ENCODE measurements at places on chromosomes 5 and 9.

GRCh38 chr5:172530406-172530805, 76.1 kb upstream of the SH3PXD2B start:
- DNase-seq: no peak

- no peak for DNase-seq
Measured at GRCh38 chr5:58351190-58351589, 108.7 kb downstream of the PLK2 start.

GRCh38 chr5:159130871-159131270, 31.2 kb upstream of the EBF1 start:
- no peak for DNase-seq

GRCh38 chr9:101601904-101602765, 7.4 kb upstream of the PPP3R2 start:
- peak; percentile 34 for DNase-seq

DNA sequence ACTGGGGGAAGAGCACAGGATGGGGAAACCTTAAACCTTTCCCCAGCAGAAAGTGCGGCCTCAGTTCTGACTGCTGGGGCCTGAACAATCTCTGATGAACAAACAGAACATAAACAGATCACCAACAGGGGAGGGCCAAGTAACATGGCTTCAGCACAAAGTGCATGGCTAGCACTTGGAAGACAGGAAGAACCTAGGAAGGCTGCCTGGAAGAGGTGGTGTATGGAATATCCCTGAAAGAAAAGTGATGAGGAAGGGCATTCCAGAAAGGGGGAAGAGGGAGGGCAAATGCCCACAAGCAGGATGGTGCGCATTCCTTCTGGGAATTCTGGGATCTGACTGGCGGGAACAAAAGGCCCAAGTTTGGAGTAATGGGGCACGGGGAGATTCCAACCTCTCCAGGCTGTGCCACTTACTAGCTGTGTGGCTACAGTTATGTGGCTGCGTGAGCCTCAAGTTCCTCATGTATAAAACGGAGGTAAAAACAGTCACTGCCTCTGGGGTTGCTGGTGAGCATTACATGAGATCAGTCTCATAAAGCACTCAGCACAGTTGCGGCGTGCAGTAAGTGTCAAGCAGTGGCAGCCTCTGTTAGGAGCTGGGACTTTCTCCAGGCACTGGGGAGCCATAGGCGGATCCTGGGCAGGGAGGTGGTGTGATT, 1.6 kb downstream of the PDGFRB start:
- peak; percentile 51 for DNase-seq

DNA sequence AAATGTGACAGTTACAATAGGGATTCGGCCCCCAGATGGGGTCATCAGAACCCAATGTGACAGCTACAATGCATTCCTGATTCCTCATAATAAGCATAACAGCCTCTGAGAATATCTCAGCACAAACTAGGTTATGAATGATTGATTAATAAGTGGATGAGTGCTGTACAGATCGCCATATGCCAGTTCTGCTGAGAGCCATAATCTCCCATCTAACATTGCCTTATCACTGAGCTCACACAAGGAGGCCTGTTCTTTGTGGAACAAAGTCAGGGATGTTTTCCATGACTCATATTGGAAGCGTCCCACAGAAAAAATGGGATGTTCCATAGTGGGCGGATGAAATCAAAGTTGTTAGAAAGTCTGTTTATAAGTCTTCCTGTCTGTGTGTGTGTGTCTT, 89.6 kb downstream of the KIF4B start:
- DNase-seq: no peak

DNA sequence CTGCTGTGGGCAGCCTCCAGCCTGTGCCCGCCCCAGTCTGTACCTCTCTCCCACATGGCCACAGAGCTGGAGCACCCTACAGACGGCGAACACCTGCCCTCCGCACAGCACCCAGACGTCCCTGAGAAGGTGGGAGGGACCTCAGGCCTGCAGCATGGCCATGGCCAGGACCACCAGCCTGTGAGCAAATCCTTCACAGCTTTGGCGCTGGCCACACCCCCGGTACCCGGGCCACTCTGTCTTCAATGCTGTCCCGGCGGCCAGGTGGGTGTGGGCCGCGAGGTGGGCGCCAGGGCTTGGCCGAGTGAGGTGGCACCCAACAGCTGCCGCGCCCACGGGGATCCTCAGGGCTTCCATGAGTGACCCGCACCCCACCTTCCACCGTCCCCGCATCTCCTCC, 18.7 kb downstream of the NOTCH1 start:
- no peak for DNase-seq

DNA sequence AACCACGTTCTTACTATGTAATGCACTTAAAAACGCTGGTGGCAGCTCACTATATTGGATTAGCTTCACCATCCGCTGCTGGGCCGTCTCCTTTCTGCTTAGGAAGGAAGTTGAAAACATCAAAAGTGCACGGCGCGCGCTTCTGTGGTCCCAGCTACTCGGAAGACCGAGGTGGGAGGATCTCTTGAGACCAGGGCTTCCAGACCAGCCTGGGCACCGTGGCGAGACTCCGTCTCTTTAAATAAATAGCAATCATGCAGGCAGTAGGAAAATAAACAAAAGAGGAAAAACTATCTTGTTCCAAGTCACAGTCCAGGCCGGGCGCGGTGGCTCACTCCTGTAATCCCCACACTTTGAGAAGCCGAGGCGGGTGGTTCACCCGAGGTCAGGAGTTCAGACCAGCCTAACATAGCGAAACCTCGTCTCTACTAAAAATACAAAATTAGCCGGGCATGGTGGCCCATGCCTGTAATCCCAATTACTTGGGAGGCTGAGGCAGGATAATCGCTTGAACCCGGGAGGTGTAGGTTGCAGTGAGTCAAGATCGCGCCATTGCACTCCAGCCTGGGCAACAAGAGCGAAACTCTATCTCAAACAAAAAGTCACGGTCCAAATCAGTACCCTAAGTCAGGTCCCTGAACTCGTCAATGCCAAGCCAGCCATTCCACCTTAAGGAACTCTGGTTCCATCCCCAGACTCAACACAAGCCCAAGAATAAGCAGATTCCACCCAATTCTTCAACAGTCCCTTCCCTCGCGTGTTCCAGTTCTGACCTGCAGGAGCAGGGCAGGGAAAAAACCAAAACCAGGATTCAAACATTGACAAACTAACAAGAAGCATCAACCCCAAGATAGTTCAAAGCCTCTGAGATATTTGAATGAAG, 1.0 kb upstream of the GOLGA1 start:
- DNase-seq: peak; percentile 88

- DNase-seq: no peak
Measured at GRCh38 chr5:149285153-149285552, 13.5 kb downstream of the AFAP1L1 start.

DNA sequence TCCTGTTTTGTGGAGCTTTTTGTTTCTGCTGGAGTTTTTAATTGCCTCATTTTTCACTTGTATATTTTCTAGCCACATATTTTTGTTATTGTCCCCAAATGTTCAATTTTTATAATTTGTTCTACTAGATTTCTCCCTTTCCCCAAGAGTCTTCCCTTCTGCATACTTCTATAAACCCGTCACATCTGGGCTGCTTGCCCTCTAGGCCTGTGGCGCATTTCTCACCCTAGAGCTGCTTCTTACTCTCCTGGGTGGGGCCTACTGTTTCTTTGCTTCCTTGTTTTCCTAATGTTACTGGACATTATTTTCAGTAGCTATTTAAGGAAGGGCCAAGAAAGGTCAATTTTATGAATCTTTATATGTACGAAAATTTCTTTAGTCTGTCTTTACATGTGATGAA, 51.5 kb downstream of the NXNL2 start:
- DNase-seq: no peak

GRCh38 chr9:21993007-21993406, 1.2 kb downstream of the CDKN2A start:
- DNase-seq: no peak

- no peak for DNase-seq
Measured at GRCh38 chr5:127649018-127649439, at the start of gene CTXN3. CTXN3 (plus strand) TSS chr5:127649082; CDS start chr5:127657522, 8,440 bp downstream.

DNA sequence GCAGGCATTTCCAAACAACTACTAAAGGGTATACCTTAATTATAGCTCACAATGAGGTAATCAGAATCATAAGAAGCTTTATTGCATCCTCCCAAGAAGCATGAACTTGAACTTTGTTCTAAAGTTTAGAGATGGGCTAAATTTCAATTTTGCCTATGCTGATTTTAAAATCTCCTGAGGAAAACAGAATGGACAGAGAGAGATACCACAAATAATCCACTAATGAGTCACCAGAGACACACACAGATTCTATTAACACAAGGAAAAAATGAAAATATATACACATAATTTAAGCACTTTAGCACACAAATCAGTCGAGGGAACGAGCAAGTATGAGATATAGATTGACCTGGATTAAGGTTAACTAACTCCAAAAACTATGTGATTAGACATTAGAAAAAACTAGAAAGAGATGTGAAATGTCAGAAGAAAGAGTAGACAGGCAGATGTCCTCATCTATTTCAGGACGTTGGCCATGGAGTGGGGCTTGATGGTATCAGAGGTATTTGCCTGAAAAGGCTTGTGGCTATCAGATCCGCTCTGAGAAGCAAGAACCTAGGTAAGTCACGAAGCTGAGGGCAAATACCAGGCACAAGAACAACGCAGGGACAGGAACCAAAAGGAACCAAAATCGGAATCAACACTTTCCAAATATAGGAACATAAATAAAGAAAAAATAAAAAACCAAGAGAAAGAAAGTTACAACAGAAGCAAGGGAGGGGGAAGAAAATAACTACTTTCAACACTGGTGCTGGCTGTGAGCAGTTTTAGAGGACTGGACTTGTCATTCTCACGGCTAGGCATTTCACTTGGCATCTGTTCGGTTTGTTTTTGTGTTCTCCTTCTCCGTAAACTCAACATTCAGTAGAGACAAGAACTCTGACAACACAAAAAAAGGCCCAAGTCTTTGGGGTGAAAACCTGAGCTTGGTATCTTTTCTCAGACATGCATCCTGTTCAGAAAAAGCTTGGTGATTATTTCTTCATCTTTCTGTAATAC, 294.6 kb upstream of the PUM3 start:
- DNase-seq: no peak

GRCh38 chr5:163963881-163964280, 458.5 kb downstream of the MAT2B start:
- DNase-seq: no peak

GRCh38 chr5:50945139-50945538, 278.7 kb downstream of the PARP8 start:
- DNase-seq: no peak

DNA sequence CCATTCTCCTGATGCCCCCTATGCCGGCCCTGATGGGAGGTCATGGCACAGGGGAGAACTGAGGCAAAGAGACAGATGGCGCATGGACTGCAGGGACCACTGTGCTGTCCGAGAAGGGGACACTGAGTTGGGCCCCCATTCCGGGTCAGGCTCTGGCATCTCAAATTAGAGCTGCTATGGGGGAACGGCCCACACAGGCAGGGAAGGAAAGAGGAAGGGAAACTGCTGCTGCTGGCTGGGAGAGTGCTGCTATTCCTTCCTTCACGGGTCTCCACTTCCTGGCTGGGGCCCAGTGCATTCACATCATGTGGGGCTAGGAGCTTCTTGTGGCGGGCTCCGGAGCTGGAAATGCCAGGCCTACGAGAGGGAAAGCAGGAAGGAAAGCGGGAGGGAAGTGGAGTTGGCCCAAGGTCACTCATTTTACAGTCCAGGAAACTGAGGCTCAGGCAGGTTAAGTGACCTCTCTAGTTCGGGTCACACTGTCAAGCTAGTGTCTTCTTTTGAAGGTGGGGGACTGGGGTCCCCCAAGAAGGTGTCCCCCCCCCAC, 1.3 kb upstream of the CARD19 start:
- peak; percentile 79 for DNase-seq

- no peak for DNase-seq
Measured at GRCh38 chr5:172534229-172535107, 80.1 kb upstream of the SH3PXD2B start.

DNA sequence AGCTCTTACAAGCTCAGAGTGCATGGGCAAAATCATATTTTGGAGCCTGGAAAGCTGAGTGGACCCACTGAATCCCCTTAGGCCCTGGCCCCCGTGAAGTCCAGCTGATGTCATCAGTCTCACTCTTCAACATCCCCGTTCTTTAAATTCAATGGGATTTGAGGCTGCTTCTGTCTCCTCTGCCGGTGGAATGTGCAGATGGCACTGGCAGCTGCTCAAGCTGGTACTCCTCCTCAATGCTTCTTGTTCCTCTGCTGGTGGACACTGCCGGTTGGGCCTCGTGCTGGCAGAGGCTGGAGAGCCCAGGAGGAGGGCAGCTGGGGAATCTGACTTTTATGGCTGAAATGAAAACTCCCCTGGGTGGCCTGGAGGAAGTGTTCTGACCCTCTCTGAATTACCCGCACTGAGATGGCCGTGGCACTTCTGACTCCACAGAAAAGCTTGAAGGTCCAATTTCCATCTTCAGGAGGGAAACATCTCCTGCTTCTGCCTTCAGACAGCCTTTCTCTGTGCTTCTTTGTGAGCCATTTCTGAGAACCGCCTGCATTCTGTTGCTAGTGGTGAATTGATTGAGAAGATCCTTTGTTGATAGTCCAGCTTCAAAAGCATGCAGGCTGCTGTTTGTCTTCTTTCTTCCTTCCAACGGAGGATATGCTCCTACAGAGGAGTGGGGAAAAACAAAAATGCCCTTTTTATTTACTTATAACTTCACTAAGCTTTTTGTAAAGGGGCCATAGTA, 298.9 kb downstream of the TMEM38B start:
- no peak for DNase-seq

GRCh38 chr5:41508696-41509398, 1.6 kb downstream of the PLCXD3 start:
- DNase-seq: no peak

GRCh38 chr5:14415698-14416074, 165.9 kb upstream of the OTULINL start:
- DNase-seq: no peak

- no peak for DNase-seq
Measured at GRCh38 chr9:132862533-132862932, 15.6 kb downstream of the AK8 start.

GRCh38 chr5:155508673-155509072, 495.1 kb downstream of the KIF4B start:
- no peak for DNase-seq

DNA sequence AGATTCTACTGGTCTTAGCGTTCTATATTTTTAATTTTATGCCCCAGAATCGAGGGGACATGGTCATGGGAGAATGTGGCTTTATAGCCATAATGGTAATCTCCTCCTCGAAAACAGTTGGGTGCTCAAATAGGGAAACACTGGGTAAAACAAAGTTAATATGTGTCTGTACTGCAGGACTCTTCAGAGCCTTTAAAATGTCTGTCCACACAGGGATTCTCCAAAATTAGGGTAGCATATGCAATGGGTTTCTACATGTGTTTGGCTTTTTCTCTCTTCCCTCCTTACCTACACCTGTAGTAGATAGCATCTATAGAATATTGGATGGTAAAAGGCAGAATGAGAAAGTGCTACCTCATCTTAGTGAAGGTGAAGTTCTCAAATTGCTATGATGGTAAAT, 130.0 kb upstream of the NR3C1 start:
- no peak for DNase-seq

- no peak for DNase-seq
Measured at GRCh38 chr5:120591911-120592310, 127.8 kb downstream of the PRR16 start.

DNA sequence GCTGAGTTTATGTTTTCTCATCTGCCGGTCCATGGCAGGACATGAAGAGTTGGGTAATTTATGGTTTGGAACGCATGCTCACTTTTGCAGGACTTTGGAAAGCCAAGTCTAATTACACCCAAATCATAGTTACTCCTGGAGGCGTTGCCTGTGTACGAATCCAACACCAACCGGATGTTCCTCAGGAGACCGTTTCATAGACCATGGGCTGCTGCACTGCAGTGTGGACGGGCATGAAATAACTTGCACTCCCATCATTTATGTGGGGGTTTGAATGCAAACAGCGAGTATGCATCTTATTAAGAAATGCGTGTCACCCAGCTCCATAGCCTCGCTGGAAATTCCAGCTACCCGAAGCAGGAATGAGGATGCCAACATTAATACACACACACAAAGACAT, 96.1 kb upstream of the IRX2 start:
- no peak for DNase-seq
